Osteoblast (primary cell): ENCODE measurements at places on chromosomes 12 and 14. TPM values are rescaled to one million over a fixed set of nuclear protein-coding genes. Genes with fewer than 3 reads are reported as not detected.

GRCh38 chr12:19234171-19234704, 104.7 kb downstream of the PLEKHA5 start:
- no peak for DNase-seq

Gene TAS2R8
- under 0.01 and 0.36 TPM in 2 replicates for total RNA-seq

DNA sequence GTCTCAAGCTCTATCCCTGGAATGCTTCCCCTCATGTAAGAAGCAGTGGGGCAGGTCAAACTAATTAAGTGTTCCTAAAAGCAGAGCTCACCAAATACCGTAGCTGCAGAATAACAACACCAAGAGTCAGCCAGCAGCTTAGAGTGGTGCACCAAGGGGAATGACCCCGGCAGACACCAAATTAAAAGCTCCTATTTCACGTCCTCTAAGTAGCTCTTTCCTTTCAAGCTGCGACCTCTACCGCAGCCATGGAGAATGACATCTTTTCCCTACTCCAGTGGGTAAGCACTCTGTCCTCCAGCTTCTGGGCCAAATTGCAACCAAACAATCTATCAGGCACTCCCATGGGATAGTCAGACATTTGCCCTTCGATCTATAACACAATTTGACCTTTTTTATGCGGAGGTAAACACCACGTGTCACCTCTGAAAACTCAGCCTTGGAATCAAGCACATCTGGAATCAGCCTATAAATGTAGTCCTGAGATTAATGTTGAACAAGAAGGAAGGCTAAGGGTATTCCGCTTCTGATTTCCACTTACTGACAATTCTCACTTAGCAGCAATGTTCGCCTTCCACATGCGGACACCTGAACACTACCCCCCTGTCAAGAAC, 67.6 kb upstream of the CDKN3 start:
- DNase-seq: no peak

Gene ANKRD33
- total RNA-seq: not detected in 2 replicates

- peak; percentile 21 for DNase-seq
Measured at GRCh38 chr12:109697877-109698468, 15.7 kb upstream of the FAM222A start.

GRCh38 chr14:25833341-25834126, 764.3 kb downstream of the NOVA1 start:
- DNase-seq: peak; percentile 43

DNA sequence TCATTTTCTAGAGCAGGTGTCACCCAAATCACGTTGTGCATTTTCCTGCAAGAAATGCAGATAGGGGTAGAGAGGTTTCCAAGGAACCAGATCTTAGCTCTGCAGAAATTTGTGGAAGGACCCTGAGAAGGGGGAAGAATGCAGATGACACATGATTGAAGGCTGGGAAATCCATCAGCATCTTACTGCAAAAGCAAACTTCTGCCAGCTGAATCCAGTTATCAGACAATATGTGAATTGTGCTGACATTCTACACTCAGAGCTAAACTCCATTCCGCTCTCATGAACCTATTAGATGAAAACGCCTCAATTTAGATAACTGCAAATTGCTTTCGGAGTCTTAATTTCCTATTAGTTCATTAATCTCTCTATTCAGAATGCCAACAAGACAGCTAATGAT, 211.3 kb upstream of the NOS1 start:
- no peak for DNase-seq

DNA sequence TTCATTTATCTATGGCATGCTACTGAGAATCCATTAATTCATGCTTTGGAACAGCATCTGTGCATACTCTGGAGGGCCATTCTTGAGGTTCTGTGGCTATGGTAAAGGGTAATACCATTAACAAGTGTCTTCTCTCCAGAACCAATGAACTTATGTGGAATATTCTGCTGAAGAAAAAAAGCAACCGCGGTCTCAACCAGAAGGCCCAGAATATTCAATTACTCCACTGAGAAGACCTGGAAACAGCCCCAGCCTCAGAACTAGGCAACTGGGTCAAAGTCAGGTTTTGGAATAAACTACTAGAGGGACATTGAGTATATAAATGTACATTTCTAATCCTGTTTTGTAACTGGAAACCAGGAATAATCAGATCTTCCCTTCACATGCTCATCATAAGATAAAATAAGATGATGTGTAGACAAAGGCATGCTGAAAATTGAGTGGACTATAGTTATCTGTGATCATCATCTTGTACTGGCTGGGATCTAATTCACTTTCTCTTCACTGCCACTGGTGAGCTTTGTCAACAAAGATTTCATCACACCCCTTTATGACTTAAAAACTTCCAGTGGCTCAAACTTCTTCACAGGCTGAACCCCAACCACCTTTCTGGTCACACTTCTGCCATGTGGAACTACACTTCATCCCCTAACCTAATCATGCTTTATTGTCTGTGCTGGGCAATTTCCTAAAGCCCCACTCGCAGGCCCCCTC, 6.0 kb downstream of the SPTB start:
- no peak for DNase-seq

GRCh38 chr12:75760573-75761294, 249.3 kb upstream of the KRR1 start:
- DNase-seq: no peak

DNA sequence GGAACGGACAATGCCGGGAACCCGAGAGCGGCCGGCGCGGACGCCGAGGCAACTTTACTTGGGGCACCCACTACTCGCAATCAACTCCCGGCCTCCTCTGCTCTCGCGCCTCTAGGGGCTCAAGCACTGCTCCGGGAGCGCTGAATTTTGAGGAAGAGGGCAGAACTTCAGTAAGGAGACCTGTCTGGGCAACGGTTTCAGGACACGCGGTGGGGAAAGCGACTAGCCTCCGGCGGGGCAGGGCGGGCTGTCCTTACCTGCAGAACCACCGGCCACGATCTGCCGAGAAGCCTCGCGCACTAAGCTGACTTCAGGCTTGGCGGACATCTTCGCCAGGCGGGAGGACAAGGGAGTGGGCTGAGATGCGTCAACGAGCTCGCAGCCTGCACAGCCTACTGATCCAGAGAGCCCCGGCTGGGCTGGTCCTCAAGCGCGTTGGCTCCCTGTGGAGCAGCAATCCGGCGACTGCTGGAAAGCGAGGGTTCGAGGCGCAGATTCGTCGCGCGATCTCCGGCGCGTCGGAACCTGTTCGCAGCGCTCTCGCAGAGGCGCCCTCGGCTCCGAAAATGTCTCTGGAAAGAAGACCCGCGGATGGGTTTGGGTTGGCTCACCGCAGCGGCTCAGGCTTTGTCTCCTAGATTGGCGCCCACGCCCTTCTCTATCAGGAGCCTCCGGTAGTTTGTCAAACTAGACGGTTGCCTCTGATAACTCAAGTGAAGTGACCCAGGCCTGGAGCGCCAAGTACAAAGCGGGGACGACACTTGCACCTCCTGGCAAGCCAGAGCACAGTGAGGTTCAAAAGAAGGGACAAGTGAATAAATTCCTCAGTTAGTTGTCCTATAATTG, at the start of gene SLC25A21:
Gene SLC25A21 (minus strand): TSS at position 583 of the 846 bp plus-strand sequence.
- DNase-seq: peak; percentile 94

DNA sequence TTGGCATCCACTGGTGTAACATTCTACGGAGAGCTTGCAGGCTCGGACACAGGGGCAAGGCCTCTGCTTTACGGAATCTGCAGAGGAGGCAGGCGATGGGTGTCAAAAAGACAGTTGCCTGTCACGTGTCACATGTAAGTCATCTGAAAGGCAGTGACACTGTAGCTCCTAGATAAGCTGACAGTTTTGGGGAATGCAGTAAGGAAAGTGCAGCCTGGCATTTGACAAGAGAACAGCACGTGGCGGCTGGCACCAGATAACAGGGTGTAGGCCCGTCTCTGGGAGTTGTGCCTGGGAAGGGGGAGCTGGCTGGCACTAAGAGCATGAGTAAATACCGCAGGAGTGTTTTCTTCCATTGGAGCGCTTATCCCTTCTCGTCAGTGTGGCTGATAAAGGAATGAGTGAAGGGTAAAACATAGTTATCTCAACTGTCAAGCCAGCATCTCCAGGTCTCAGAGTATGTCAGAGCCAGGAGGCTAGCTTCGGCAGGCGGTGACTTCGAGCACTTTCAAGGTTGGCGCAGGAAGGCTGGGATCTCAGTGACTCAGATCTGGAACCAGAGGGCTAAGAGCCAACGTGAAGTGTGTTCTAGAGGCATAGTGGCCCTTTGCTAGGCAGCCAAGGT, 26.1 kb downstream of the ADCK1 start:
- DNase-seq: no peak

Gene SYNJ2BP
- total RNA-seq: 21.0 and 21.8 TPM in 2 replicates

Gene AHNAK2
- total RNA-seq: 30.8 and 31.8 TPM in 2 replicates

DNA sequence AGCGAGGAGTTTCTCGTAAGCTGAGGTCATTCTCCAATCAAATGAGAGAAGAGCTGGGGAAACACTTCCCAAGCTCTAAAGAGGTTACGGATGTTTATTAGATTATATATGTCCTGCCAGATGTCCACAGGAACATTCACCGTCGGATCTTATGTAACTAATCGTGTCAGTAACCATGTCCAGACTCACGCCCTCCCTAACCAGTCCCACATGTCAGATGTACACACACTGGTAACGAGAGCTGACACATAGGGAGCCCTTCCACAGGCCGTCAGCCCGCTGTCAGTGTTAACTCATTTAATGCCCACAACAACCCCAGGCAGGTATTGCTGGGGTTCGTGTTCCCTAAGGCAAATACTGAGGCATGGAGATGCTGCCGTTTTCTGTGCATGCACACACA, 223.7 kb upstream of the RTL1 start:
- DNase-seq: peak; percentile 42

GRCh38 chr14:29927376-29928116, at the start of gene PRKD1:
Gene PRKD1 (minus strand): TSS chr14:29927847.
- DNase-seq: peak; percentile 96

DNA sequence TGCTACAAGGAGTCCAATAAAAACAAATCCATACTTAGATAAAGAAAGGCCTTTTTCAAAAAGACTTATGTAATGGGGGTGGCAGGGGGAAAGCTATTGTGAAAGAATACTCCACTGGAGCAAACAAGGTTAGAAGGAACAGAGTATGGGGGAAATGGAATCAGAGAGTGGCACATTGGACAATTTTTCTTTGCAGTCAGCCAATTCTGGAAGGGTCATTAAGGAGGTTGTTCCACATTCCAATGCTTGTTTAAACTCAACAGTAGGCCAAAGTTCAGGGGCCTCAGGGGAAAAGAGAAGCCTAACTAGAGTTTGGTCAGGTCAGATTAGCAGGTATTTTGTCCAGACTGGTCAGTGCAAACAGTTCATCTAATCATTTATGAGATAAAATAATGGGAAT, 105.2 kb upstream of the RESF1 start:
- DNase-seq: no peak

DNA sequence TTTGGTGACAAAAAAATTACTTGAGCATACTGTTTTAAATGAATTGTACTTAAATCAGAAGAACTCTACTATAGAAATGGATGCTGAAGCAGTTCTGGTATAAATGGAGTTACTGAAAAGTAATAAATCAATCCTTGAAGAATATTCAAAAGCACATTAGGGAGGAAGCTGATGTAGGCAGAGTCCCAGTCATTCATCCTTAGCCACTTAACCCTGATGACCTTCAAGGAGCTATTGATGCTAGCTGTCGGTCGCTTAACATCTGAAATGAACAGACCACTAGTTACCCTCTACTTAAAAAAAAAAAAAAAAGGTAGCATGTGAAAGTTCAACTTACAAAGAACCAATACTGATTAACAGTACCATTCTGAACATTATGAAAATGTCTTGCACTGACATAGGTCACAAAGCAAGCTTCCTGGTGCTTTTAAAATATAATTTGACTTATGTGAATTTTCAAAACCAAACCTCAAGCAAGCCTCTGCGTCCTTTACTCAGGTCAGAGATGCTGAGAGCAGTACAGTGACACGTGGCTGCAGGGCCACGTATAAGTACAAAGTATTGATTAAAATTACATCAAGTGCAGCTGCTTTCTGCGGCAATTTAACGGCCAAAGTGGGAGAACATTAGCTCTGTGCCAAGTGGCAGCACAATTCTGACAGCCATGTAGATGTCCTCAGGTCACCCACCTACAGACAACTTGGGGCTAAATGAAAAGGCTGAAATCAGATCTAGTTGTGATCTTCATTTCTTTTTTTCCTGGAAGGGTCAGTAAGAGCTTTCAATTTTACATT, 18.1 kb downstream of the PPM1H start:
- no peak for DNase-seq

Gene SSTR1
- total RNA-seq: under 0.01 TPM in 2 replicates

- DNase-seq: peak; percentile 27
Measured at GRCh38 chr12:42090899-42091298, 53.8 kb downstream of the GXYLT1 start.

Gene ISM2
- not detected in 2 replicates for total RNA-seq

DNA sequence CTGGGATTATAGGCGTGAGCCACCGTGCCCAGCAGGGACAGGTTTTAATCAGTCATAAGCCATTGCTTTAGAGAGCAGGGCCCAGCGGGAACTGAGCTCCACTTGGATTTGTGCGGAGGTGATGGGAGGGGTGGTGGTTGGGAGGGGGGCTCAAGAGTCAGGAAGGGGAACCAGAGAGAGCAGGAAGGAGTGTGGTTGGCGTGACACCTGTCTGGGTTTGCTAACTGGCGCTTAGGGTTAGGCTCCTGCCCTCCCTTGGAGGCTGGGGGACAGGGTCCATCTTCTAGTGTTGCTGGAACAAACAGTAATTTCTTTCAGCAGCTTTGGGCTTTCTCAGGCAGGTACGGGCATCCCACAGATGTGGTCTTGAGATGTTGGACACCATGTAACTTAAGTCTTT, 7.5 kb upstream of the ALDH2 start:
- no peak for DNase-seq

Gene ABCC9
- total RNA-seq: 14.5 and 28.3 TPM in 2 replicates

Gene PEBP1
- 180 and 185 TPM in 2 replicates for total RNA-seq

Gene RAP1B
- total RNA-seq: 231 and 243 TPM in 2 replicates

Gene ELK3
- 27.5 and 30.1 TPM in 2 replicates for total RNA-seq

DNA sequence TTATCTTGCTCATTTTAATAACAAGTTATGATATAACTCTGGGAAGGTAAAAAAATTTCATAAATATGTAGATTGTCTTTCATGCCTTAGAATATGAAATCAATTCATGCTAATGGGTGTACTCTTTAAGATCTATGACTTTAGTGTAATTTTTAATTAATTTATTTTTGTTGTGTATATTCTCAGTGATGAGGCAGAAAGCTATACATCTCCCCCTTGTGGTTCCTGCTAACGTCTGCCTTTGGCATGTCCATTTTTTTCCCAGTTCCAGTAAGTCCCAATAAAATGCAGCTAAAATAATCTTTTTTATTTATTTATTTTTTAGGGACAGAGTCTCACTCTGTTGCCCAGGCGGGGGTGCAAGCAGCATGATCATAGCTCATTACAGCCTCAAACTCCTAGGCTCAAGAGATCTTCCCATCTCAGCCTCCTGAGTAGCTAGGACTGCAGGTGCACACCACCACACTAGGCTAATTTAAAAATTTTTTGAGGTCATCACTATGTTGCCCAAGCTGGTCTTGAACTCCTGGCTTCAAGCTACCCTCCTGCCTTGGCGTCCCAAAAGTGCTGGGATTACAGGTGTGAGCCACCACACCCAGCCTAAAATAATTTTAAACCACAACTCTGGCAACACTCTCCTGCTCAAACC, 3.3 kb upstream of the CHURC1 start:
- DNase-seq: no peak

DNA sequence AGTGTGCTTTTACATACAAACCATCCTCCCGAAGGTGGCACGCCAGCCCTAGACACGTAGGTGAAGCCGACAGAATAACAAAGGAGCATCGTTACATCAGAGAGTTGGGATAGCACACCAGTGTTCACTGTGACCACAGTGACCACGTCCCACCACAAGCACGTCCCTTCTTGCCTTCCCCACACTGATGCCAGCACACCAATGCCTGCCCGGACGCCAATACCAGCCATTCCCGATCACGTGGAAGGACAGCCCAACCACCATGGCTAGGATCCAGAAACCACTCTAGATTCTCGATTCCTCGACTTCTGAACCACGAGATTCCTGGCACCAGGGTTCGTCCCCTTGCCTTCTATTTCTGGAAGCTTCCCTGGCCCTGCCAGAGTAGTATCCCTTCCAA, 48.0 kb upstream of the GPR68 start:
- peak; percentile 87 for DNase-seq

Gene KRT75
- total RNA-seq: under 0.01 TPM in 1 of 2 replicates, not detected in the other
